ENCODE measurements at places on chromosomes 12 and 14.

- DNase-seq, result peak; percentile 64
Measured at GRCh38 chr14:22900081-22900799, 17.2 kb downstream of the REM2 start.

DNA sequence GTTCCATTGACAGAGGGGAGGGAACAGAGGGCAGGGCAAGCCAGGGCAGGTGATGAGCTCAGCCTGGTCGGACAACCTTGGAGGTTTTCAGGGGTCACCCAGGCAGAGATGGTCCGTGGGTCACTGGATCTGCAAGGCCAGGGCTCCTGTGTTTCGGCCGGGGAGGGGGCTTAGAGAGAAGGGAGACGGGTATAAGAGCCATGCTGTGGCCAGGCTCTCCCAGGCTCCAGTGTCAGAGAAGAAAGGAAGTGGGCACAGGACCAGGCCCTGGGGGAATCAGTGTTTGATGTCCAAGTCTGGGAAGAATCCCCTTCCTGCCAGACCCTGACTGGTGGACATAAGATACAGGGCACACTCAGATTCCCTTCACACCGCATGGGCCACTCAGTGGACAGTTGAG, 36.9 kb downstream of the DIO3 start:
- no peak for DNase-seq

- DNase-seq, result peak; percentile 100
Measured at GRCh38 chr12:114684098-114684869, at the start of gene TBX3. TSS of gene TBX3 (minus strand) at chr12:114684175. CDS start at chr12:114683200, 975 bp downstream.

- DNase-seq, result peak; percentile 3
Measured at GRCh38 chr12:18643681-18644080, 94.1 kb downstream of the PLCZ1 start.

DNA sequence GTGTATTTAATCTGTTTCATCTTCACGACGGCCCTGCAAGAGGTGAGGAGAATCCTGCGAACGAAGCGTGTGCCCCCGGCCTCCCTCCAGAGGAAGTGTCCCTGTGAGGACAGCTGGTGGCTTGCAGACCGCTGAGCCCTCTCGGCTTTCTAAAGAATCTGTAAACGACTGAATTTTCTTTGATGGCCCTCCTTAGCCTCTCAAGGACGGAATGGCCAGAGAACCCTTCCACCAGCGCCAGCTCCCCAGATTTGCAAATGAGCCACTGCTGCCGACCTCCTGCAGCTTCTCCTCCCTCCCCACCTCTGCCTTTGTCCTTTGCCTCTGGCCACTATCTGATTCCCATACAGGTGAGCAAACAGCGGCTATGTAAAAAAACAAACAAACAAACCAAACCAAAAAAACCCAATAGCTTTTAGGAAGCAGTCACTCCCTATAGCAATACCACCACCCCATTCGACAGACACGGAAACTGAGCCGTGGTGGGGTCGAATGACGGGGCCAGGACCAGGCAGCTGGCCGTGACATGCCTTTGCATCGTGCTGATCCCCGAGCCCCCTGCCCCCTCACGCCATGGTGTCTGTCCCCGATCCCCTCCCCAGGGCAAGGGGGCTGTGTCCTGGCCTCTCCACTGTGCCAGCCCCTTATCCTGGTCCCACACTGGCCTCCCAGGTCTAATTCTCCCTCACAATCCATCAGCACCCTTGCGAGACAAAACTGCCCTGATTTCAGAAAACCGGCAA, 23.6 kb downstream of the RFLNA start:
- no peak for DNase-seq

GRCh38 chr14:100129161-100129589, 30.3 kb downstream of the DEGS2 start:
- DNase-seq, result peak; percentile 50

- DNase-seq, result no peak
Measured at GRCh38 chr12:26264215-26264838, 69.0 kb downstream of the SSPN start.

GRCh38 chr12:115506822-115507559, 770.5 kb downstream of the MED13L start:
- no peak for DNase-seq

DNA sequence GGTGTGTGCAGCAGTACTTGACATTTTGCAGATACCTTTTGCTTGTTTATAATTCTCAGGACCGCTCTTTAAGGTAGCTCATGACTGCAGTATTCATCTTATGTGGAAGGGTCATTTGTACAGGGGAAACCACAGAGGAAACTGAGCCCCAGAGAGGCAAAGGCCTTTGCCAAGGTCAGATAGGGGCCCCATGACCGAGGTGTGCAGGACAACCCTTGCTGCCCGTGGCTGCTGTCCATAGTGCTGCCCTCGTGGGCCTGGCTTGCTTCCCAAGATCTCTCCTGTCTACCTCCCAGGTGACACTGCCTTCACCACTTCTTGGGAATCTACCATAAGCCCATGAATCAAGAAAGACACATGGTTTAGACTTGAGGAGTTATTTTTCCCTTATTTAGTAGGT, 198.7 kb upstream of the BCL2L14 start:
- no peak for DNase-seq

- DNase-seq, result no peak
Measured at GRCh38 chr12:79307340-79307739, 383.4 kb downstream of the PAWR start.

GRCh38 chr14:97218274-97218673, 421.1 kb downstream of the VRK1 start:
- DNase-seq, result no peak

GRCh38 chr14:29865299-29865698, 62.3 kb downstream of the PRKD1 start:
- no peak for DNase-seq

DNA sequence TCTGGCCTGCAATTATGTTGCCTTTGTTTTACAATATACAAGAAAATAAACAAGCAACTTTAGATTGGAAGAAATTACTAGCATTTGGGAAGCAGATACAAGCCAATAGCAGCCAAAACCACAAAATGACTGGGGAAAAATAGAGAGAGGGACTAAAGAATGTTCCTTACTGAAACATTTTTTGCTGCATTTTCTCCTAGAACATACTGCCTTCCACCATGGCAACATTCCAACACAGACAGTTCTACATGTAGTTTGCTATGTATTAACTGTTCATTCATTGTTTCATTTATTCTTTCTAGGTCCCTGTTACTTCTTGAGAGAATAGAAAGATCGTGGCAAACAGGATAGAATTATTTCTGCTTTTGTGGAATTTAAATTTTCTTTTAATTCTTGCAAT, 530.2 kb downstream of the RPS29 start:
- DNase-seq, result no peak

GRCh38 chr12:127401005-127401404, 866.0 kb upstream of the TMEM132C start:
- DNase-seq, result no peak

- DNase-seq, result peak; percentile 28
Measured at GRCh38 chr14:67514650-67515385, 18.3 kb upstream of the PLEKHH1 start.

GRCh38 chr14:22448905-22449599, 140.0 kb downstream of the DAD1 start:
- DNase-seq, result peak; percentile 21

GRCh38 chr12:75641031-75641780, 129.8 kb upstream of the KRR1 start:
- DNase-seq, result peak; percentile 65

GRCh38 chr14:55706365-55706684, 126.3 kb downstream of the KTN1 start:
- no peak for DNase-seq

GRCh38 chr14:22560662-22561365, 28.2 kb downstream of the DAD1 start:
- DNase-seq, result no peak

DNA sequence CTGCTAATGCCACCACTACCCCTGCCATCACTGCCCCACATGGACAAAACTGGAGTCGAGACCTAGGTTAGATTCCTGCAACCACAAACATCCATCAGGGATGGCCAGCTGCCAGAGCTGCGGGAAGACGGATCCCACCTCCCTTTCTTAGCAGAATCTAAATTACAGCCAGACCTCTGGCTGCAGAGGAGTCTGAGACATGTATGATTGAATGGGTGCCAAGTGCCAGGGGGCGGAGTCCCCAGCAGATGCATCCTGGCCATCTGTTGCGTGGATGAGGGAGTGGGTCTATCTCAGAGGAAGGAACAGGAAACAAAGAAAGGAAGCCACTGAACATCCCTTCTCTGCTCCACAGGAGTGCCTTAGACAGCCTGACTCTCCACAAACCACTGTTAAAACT, 7.1 kb upstream of the OAS2 start:
- no peak for DNase-seq

DNA sequence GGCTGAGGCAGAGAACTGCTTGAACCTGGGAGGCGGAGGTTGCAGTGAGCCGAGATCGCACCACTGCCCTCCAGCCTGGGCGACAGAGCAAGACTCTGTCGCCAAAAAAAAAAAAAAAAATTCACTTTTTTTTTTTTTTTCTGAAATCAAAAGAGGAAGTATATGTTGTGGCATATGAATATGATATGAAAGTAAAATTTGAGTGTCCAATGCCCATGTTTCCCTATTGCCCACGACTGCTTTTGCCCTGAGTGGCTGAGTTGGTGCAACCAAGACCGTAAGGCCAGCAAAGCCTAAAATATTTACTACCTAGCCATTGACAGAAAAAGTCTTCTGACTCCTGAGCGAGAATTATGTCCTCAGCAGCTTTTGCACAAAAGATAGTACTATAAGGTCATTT, 101.7 kb upstream of the PARP11 start:
- no peak for DNase-seq

GRCh38 chr12:57151741-57152630, 4.6 kb upstream of the LRP1-AS start:
- peak; percentile 96 for DNase-seq

- no peak for DNase-seq
Measured at GRCh38 chr12:131487388-131488124, 223.3 kb upstream of the SFSWAP start.

DNA sequence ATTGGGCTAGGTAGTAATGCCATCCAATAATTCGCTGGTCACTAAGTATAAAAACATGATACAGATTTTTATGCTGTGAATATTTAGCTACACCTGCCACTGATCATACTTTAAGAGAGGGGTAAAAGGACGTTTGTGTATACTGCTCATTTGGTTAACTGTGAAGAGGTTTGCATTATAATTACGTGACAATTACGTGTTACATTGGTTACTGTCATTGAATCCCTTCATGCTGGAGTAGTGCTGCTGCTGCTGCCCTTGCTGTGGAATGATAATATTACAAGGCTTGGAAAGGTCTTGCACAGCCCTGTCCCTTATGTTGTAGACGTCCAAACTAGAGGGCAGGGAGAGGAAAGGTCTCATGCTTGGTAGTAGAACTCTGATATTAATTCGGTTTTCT, 312.2 kb upstream of the ATP2B1 start:
- DNase-seq, result no peak

- DNase-seq, result peak; percentile 50
Measured at GRCh38 chr14:80055667-80056496, 155.4 kb downstream of the DIO2 start.

DNA sequence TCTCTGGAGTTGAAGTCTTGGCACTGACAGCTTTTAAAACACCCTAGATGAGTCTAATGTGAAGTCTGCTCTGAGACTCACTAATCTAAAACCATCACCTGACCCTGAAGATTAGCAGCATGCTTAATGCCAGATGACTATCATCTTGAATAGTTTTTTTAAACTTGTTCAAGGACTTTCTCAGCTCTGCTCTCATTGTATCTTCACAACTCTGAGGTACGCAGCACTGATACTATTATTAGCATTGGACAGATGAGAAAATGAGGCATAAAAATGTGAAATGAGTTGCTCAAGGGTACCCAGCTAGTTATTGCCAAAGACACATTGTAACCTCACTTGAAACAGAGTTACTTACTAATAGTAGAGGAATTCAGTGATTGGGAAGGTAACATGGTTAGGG, 4.8 kb downstream of the SLC38A1 start:
- peak; percentile 41 for DNase-seq

GRCh38 chr12:130588696-130589539, 127.2 kb downstream of the RIMBP2 start:
- no peak for DNase-seq

GRCh38 chr12:57456145-57456700, 1.1 kb downstream of the INHBE start:
- DNase-seq, result no peak

DNA sequence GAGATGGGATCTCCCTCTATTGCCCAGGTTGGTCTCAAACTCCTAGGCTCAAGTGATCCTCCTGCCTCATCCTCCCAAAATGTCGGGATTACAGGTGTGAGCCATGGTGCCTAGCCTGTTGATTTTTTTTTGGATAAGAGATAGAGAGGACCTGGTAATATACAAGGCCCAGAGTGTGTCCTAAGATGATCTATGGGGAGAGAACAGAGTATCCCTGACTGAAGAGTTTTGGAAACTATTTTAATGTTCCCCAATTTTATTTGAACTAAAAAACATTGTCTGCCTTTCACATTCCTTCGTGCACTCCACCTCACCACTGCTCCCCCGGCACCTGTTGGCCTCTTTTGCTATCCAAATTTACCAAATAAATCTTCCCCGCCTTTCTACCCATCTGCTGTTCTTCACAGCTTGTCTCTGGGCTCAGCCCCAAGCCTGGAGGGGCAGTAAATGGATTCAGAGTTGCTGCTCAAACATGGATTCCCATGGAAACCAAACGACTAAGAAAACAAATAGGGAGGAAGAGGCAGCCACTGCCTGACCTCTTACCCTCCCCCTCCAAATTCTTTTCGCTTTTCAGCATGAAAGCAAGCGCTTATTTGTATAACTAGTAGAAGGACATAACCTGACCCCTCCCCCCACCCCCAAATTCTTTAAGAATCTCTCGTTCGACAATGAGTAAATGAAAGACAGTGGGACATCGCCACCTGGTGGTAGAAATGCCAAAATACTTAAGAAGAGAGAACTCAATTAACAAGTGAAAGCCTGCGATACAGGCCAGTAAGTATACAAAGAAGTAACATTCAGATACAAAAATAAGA, 22.6 kb downstream of the OR10G3 start:
- DNase-seq, result peak; percentile 70

DNA sequence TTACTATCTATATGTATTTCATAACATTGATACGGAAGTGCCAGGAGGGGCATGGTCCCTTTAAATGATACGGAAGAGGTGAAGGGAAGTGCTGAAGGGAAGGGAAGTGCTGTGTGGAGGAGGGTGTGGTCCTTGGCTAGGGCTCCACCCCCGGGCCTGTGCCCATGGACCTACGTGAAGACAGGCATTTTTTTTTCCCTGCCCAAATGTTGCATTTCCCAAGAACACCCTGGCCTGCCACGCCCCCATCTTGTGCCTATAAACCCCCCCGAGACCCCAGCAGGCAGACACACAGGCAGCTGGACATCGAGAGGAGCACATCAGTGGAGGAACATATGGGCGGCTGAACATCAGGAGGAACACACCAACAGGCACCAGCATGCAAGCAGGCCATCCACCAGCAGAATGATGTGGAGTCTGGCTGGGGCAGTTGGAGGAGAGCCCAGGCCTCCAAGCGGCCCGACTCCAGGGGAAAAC, 134.1 kb downstream of the SLC41A2 start:
- no peak for DNase-seq

Data from fibroblast of gingiva (primary cell).